ENCODE measurements at places on chromosomes 16 and 17. TPM values are rescaled to one million over a fixed set of nuclear protein-coding genes. Genes with fewer than 3 reads are reported as not detected.

DNA sequence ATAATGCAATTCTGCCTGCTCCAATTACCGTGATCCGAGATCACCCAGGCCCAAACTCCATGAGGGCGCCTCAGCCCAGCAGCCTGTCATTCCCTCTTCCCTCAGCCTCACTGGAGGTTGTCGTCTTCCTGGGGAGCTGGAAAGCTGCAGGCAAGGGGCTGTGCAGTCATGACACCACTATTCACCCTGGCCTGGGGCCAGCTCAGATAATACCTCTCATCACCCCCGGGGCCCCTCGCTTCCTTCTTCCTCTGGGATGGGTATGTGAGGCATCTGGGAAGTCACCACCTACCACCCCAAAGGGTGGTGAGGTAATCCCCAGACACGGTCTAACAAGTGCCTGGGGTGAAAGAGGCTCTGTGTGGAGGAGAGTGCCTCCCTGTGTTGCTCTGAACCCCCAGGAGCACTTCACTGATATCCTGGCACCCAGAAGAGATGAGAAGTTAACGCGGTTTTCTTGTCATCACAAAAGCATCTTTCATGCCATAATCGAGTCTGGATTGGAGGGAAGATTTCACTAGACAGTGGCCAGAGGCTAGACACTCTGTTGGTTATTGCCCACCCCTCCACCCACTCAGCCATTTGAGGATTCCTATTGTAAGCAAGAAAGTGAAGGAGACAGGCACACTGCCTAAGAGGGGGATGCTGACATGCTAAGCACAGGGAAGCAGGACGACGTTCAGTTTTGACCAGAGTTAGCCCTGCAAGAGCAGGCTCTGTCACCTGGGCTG, 18.4 kb downstream of the CFAP20 start:
- DNase-seq = no peak

DNA sequence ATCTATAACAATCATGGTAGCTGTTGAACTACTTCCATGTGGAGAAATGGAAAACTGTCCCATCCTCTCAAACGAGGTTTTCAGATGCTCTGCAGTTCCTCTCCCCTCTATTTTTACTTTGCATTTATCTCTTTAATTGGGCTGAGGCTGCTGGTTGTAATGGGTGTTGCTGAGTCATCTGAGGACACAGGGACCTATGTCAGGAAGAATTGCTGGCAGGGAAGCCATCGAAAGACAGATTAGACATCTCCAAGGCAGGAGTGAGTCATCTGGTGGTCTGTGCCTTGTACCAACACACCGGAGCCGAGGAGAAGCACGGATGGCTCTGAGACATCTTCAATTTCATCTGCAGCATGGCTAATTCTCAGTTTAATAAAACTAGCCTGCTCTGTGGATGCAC, 394.5 kb downstream of the GRIN2A start:
- peak; percentile 12 for DNase-seq

NUP93 gene
- total RNA-seq = 136 TPM

SUZ12 gene
- total RNA-seq = 65.7 TPM

DNA sequence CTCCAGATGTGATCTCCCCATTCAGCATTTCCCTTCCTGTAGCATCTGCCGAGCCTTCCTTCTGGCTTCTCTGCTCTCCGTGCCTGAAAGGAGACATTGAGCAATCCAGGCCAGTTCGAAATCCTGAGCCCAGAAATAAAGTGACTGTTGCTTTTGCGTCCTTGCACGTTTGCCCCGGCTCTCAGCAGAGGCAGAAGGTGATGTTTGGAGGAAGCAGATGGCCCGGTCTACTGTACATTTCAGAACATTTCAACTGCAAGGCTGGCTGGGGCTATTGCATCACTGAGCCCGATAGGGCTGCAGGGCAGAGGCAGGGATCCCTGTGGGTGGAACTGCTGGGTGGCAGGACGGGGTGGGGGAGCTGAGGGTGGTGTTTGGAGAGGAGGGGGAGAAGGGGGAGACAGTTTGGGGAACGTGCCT, 29.4 kb downstream of the IRF8 start:
- DNase-seq = peak; percentile 41

CYB5D1 gene
- 10.0 TPM for total RNA-seq

STH gene
- not detected for total RNA-seq

FN3KRP gene
- total RNA-seq = 44.4 TPM

DNA sequence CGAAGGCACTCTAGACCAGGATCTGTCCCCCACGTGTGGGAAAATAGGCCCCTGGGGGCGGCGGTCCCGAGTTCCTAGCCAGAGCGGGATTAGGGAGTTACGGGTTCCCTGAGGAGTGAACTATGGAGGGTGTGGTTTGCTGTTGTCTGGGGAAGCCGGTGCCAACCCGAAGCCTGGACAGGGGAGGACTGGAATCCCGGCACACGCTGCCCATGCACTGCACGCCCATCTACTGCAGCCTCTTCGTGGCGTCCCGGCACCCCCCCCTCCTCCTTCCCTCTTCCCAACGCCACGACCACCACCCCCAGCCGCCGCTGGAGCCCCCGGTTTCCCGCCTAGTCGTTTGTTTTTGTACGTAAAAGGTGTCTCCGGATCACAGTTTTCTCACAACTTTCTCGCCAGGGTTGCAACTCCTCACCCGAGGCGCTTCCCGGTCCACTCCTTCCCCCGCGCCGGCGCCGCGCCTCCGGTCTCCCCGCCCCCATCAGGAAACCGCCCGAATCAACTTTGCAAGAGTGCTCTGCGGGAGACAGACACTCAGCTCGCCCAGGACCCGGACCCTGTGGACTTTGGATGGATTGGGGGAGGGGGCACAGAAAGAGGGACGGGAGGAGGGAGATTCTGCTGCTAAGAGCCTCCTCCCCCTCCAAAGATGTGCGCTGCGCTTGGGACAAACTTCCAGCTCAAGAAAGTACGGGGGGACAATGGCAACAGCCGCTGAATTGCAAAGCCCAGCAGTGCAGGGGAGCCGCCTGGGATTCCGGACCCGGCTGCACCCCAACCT, 1.4 kb upstream of the LHX1 start:
- DNase-seq = peak; percentile 72

FKBP10 gene
- total RNA-seq = 207 TPM

MRPL45 gene
- total RNA-seq = 81.2 TPM

GRCh38 chr16:27583634-27584033, 33.7 kb downstream of the KATNIP start:
- no peak for DNase-seq

CA7 gene
- total RNA-seq = not detected

C17orf78 gene
- total RNA-seq = not detected

STX1B gene
- 5.4 TPM for total RNA-seq

- DNase-seq = no peak
Observed at GRCh38 chr17:73553311-73553710, 90.9 kb downstream of the SDK2 start.

GRCh38 chr16:15988268-15989013, 39.0 kb downstream of the ABCC1 start:
- no peak for DNase-seq

GRCh38 chr16:24053099-24053946, 202.8 kb upstream of the CACNG3 start:
- DNase-seq = no peak

DNA sequence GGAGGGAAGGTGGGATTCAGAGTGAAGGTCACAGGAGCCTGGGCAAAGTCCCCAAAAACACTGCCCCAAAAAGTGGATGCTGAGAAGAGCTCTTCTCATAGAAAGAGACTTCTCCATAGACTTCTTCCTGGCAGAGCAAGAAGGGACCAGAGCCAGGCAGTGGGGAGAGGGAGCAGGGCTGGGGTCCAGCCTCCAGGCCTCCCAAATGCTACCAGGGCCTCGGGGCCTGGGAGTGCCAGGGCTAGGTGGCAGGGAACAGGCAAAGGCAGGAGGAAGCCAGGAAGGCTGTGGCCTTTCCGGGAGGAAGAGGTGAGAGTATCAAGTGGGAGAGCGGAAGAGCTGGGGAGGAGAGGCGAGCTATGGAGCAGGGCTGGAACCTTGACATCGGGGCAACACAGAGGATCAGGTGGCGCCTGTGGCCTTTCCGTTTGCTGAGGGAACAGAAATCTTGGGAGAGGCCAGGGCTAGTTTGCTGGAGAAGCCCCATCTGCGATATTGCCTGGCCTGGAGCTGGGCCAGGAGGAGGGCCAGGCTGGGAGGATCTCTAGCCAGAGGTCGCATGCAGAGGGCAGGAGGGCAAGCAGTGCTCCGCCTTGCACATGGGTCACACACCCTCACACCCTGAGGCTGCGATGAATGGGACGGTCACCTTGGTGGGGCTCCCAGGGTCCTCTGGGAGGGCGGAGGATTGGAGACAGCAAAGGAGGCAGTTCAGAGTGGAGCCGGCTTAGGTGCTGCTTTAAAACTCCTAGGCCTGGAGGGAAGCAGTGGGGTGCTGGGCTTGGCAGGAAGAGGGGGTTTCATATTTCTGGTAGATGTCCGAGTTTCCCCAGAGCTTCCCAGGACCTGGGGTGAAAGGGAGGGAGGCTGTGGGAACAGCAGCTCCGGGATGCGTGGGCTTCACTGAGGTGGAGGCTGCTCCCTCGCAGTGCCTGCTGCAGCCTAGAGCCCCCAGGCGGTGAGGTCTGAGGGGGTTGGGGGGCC, 3.4 kb downstream of the SLC16A5 start:
- DNase-seq = no peak

KIF18B gene
- 22.6 TPM for total RNA-seq

KRT15 gene
- total RNA-seq = not detected

DNA sequence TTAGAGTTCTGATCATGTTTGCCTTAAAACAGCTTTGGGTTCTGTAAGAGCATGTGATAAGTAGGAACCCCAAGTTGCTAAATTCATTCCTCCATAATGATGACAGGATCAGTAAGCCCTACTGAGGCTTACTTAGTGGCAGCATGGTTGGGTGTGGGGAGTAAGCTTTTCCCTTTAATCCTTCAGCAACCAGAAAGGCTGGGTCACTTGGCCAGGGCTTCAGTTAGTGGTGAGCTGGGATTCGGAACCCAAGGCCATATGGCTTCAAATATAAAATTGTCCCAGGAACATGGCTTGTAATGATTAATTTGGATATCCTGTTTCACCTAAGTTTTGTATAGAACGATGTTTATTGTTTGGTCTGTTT, 850 bp downstream of the GINS3 start:
- DNase-seq = no peak

PRR35 gene
- 0.41 TPM for total RNA-seq

- DNase-seq = no peak
Observed at GRCh38 chr16:23342083-23342640, 40.1 kb downstream of the SCNN1B start.

DNA sequence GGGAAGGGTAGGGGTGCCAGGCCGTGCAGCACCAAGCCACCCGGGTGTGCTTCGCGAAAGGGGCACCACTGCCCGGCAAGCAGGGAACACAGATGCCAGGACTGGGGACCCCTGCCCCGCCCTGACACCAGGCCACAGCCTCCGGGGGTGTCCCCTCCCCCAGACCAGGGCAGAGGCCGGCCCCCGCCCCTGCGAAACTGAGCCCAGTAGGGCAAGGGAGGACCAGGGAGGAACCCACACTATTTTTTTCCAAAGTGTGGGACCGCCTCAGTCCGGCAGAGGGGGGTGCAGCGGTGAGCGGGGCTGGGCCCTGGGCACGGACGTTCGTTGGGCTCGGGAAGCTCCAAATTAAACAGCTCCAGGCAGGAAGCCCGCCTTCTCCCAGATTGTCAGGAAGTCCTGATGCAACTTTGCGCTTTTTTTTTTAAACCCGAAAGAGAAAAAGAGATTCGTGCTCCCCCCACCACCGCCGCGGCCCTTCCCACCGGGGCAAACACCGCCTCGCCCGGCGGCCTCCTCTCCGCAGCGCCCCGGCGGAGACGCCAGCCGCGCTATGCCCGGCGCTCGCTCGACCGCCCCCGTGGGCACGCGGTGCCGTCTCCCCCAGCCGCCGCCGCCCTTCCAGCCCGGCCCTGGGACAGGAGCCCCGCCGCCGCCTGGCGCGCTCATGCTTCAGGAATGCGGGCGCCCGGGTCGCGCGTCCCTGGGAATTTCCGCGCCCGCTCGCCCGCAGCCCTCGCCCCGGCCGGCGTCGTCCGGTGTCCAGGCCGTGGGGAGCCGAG, 755 bp downstream of the PIEZO1 start:
- peak; percentile 38 for DNase-seq

DNA sequence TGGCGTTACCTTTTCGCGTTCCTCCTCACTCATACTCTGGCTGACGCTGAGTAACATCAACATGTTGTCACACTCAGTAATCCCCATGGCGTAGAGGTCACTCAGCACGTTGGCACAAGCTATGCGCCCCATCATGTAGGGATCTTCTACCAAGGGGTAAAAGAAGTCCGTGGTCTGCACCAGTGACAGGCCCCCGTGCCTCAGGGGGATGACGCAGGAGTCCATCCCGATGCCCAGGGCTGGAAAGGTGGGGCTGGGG, 596 bp downstream of the SEPHS2 start:
- no peak for DNase-seq

FAM171A2 gene
- 23.6 TPM for total RNA-seq

ACAP1 gene
- total RNA-seq = 0.61 TPM

PTX4 gene
- total RNA-seq = 0.61 TPM

DNA sequence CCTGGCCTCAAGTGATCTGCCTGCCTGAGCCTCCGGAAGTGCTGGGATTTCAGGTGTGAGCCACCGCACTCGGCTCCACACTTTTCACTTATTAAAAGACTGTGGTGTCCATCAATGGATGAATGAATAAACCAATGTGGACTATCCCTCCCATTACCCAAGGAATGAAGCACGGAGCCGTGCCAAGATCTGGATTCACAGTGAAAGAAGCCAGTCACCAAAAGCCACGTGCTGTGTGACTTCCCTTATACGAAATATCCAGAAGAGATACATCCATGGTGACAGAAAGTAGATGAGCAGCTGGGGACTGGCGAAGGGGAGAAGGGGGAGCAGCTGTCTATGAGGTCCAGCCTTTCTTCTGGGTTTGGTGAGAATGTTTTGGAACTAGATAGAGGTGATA, 48.2 kb upstream of the STH start:
- DNase-seq = no peak

DNA sequence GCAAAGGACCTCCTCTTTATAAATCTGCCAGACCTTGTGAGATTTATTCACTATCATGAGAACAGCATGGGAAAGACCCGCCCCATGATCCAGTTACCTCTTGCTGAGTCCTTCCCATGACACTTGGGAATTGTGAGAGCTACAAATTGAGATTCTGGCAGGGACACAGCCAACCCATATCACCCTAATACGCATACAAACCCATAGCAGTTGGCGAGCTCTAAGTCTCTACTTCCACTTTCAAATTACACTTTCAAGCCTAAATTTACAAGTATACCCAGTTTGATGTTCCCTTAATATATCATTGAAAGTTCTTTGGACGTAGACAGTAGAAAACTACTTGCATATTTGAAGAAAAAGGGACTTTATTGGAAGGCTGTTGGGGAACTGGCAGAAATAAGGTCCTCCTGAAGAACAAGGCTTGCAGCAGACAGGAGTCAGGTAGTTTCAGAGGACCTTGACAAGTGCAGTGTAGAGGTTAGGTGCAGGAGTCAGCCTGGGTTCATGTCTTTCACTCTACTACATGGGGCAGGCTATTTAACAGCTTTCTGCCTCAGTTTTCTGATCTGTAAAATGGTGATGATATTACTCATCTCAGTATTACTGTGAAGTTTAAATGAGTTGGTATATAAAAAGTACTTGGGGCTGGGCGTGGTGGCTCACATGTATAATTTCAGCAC, 107.9 kb upstream of the EEF2KMT start:
- no peak for DNase-seq

SKAP1 gene
- total RNA-seq = not detected

- DNase-seq = no peak
Observed at GRCh38 chr16:82900559-82900958, 273.8 kb downstream of the CDH13 start.

- no peak for DNase-seq
Observed at GRCh38 chr17:27420211-27420950, 35.9 kb upstream of the KSR1 start.

All from G401 (cell line).